ENCODE measurements at places on chromosomes 13 and 19.

DNA sequence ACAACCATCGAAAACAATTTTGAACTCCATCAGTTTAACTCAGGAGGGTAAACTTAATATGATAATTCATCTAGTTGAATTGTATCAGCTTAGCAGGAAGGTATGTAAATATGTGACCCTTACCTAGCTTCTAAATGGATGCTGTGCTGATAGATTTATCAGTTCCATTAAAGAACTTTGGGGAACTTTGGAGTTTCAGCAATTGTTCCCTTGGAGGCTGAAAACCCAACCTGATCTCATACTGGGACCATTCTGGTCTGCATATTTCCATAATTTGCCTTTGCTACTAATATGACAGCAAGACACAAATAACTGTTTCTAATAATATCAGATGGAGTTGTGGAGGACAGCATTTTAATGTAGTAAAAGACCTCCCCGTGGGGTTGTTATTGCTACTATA lies 127.8 kb downstream of the GGACT start:
- DNase-seq = no peak

- no peak for DNase-seq
Measured at GRCh38 chr13:97535614-97536013, 101.6 kb downstream of the RAP2A start.

- no peak for DNase-seq
Measured at GRCh38 chr13:94182185-94182761, 297.2 kb downstream of the DCT start.

DNA sequence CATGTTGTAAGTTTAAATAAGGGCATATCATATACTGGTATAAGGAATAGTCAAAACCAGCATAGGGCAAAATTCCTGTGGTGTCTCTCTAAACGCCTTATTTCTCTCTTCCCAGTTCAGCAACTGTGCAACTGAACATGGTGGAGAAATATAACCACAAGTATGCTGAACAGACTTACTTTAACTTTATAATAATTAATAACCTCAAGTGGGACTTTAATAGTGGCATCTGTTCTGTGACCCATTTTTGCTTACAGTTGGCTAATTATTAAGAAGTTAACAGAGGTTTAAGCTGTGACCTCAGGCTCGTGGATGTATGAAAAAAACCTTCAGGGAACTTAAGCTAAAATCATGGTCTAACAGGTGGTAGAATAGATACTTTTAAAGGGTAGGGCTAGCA lies 54.3 kb downstream of the MICU2 start:
- no peak for DNase-seq

DNA sequence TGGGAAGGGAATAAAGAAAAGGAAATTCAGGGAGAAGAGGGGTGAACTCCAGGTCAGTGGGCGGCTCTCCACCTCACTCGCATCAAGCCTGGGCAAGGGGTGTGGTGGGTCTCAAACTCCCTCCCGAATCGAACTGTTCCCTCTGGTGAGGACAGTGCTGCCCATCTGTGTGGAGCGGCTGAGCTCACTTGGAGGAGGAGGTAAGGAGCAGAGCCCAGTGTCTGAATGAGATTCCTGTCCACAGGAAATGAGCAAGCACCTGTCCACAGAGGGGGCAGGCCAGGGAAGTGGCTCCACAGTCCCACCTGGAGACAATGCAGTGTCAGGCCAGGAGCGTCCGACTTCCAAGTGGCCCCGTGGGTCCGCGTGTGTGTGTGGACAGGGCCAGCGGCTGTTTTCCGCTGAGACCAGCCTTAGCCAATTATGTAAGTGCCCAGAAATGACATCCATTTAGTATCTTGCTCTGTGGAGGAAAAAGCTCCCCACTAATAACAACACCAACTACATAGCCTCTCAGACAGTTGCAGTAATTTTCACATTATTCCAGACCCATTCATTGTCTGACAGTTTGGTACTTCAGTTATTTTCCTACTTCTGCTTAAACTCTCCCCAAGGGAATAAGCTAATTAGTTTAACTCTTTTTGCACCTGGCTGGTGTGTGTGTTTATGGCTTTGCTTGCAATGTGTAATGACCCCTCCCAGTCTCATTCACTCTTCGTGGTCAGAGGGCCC lies 114.6 kb downstream of the SOX1 start:
- DNase-seq = no peak

DNA sequence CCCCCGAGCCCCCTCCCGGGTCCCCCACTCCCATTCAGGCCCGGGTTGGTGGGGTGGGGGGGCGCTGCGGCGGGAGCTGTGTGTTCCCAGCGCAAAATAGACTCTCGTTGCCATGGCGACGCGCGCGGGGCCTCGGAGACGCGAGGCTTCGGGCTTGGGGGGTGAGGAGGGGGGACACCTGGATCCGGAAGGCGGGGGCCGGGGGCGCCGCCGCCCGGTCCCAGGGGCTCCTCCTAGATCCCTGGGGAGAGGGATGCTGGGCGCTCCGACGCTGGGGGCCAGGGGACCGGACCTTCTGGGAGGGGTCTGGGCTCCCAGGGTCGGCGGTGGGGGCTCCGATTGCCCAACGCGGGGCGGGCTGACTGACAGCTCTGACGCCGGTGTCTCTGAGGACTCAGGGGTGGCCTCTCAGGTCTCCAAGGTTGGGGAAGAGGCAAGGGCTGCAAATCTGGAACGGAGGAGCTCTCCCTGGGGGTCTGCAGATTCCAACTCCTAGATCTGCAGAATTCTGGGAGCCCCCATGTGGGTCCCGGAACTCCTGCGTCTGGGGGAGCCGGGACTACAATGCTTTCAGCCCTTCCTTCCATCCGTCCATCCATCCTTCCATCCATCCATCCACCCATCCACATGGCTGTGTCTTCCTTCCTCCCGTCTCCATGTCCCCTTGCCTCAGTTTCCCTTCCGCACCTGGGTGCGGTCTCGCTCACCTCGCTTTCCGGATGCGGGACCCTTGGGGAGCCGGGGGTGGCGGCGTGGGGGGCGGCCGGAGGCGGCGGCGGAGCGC lies 9.1 kb upstream of the SHISA7 start:
- no peak for DNase-seq

- DNase-seq = no peak
Measured at GRCh38 chr13:31545616-31546015, 193.7 kb upstream of the RXFP2 start.

DNA sequence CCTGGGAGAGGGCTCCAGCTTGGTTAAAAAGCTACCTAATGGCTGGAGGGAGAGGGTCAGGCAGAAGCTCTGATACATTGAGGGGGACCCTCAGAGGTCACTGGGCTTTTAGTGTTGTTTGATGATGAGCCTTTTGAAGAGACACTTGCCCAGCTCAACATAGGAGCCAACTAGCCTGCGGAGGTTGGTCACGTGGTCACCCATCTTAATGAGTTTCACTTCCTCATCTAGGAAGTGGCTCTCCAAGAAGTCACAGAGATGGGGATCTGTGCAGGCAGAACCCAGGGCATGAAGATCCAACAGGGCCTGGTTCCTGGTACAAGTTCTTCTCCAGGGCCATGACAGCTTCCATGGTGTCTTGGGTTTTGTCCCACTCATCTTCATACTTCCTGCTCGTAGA lies 33.4 kb downstream of the IPO5 start:
- DNase-seq = no peak

GRCh38 chr13:84823528-84823927 lies 941.3 kb upstream of the SLITRK1 start:
- no peak for DNase-seq

Data from LoVo (cell line).